ENCODE measurements at places on chromosomes 3 and 15.
A peak's percentile ranks its signal among the peaks of the same experiment; 100 is the strongest.

- no peak for DNase-seq
Observed at GRCh38 chr3:97687734-97688133, 76.8 kb upstream of the ARL6 start.

- DNase-seq = no peak
Observed at GRCh38 chr3:40207796-40208195, 101.7 kb upstream of the EIF1B start.

GRCh38 chr15:68658641-68659358, 80.0 kb downstream of the CORO2B start:
- no peak for DNase-seq

DNA sequence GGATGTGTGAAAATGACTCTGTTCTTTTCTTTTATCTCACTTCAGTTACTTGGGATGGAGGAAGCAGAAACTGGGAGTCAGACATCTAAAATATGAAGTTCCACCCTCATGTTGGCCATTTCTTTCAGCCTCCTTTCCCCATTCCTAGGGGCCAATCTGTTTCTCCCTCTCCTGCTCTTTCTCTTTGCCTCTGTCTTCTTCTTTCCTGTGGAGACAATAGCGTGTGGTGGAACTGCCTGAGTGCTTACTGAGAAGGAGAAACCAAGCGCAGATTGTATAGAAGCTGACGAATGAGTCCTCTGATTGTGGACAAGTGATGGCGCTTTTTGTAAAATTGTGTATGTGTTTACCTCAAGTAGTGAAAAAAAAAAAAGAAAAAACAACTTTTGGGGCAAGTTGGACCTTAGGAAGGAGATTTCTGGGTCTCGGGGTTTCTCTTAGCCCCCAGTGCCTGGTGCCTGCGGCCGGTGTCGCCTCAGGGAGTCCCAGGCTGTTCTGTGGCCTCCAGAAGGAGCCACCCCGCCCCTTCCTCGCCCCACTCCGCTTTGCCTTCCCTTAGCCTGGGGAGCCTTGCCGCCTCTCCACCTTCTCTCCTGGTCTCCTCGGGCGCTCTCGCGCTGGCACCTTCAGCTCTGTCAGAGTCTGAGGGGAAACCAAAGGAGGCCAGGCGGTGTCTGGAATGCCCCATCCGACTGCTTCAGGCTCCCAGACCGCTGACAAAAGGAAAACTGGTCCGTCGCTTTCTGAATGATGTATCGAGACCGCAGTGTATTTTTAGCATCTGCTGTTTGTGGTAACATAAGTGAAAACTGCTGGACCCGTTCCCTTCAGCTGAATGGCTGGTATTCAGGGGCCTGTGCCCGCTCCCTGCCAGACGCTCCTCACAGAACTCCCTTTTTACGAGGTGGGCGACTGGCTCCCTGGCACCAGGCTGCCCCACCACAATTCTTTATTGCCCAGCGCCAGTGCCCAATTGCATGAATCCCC, 30.1 kb downstream of the SCG5 start:
- DNase-seq = no peak

GRCh38 chr15:74384881-74385643, 17.6 kb upstream of the CYP11A1 start:
- DNase-seq = peak; percentile 48

GRCh38 chr3:75235631-75236030, 428.5 kb upstream of the FRG2C start:
- no peak for DNase-seq

DNA sequence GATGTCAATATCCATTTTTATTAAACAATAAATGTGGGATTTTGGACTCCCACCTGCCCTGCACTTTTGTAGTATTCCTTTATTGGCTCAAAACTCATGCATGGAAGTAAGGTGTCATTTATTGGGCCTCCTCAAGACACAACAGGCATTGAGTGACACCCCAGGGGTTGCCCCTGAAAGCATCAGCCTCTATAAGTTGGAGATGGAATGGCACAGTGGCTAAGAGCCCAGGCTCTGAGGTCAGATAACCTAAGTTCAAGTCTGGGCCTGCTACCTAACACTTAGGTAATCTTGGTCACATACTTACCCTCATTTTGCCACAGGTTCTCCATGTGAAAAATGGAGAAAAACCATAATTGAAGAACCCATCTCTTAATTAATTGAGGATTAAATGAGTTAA, 4.6 kb downstream of the CAPN3 start:
- DNase-seq = no peak

GRCh38 chr3:115706311-115706829, 83.1 kb downstream of the GAP43 start:
- no peak for DNase-seq

DNA sequence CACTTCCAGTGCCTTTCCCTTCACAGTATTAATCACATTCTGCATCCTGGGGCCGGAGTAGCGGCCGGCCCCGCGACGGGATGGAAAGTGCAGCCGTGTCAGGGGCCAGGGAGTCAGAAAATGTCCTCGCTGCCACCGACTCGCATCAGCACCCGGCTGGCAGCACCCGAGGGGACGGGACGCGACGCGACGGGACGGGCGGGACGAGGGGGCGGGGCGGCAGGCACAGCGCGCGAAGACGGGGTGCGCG, 353 bp downstream of the ATG3 start:
- peak; percentile 83 for DNase-seq

DNA sequence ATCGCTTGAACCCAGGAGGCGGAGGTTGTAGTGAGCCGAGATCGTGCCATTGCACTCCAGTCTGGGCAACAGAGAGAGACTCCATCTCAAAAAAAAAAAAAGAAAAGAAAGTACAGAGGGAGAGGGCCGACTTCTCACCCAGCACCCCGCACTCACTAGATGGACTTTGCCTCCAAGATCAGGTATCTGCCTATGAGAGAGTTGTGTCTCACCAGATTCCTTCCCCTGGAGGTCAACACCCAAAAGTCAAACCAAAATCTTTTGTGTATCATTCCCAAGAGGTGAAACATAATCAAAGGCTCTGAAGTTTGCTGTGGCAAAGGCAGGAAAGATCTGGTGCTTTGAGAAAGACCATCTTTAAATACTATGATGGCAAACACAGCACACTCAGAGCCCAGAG, 51.2 kb downstream of the HMCES start:
- DNase-seq = no peak

DNA sequence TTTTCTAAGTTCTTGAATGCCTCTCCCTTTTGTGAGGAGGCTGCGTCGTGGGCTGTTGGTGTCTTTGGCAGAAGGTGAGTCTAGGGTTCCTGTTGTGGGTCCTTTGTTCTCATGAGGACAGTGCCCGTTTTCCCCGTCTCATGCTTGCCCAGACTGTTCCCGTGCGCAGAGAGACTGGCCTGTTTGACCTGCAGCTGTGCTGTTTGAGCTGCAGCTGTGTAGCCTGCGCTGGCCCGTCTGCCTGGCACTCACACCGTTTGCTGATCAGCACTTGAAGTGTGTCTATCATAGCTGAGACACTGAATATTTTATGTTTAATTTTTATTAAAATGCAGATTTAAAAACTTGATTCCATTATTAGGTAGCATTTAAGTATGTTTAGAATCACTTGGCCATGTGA, 9.9 kb downstream of the GOLGA6L2 start:
- DNase-seq = no peak

DNA sequence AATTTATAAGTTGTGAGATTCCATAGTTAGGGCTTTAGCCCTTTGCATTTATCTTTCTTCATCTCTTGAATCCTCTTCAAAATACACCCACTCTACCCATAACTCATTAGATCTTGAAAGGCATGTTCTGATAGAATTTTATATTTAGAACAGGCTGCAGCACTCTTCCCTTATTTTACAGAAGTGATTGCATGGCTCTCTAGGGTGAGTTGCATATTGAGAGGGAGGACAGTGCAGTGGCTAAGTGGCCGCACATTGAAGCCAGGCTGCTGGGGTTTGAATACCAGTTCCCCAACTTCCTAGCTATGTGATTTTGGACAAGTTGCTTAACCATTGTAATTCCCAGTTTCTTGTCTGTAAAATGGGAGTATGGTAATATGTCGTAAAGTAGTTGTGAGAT, 2.5 kb downstream of the CD86 start:
- DNase-seq = no peak

DNA sequence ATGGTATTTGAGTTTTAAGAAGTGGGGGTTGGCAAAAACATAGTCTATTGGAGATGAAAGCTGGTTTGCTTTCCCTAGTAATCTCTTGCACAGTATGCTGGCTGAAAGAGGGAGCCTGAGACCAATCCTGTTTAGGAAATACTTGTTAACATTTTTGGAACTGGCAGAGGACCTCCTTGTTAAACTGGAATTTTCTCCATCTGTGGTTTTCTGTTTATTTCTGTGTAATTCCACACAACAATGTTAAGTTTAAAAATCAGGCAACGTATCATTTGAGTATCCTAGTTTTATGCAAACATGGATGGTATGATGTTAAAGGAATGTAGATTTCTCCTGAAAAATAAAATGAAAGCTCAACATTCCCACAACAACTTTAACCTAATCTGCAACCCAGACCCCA, 536.0 kb upstream of the TBL1XR1 start:
- DNase-seq = no peak

- DNase-seq = peak; percentile 51
Observed at GRCh38 chr3:152269831-152270734, 1.4 kb downstream of the MBNL1 start.

DNA sequence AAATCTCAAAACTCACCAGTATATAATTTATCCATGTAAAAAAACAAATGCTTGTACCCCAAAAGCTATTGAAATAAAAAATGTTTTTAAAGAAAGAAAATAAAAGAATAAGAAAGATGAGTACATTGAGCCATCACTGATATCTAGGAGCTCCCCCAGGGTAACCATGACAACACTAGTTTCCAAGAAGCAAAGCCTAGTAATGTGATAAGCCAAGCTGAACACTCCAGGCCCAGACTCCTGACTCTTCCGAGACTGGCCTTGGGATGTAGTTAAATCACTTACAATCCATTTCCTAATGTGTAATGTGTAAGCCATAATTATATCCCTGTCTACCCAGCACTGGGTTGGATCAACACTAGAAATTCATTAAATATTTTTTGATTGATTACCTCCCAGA, 21.1 kb upstream of the ATP8B4 start:
- DNase-seq = no peak

GRCh38 chr15:36008719-36009118, 462.8 kb upstream of the DPH6 start:
- DNase-seq = no peak

GRCh38 chr3:138921316-138922292, 25.3 kb downstream of the FOXL2 start:
- DNase-seq = no peak

DNA sequence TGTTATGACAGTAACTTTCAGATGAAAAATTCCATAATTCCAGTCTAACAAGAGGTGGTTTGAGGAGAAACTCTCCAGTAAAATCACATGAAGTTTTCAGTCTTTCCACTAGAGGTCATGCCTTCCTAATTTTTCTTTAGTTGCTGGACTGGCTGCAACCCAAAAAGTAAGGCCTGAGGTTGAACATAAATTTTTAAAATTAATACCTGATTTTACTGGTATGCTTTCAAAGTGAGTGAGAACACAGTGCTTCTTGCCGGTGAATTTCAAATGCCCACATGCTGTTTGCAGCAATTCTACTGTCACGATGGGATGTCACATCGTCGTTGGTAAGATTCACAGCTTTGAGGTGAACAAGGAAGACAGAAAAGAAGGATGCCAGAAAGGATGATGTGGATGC, 89.0 kb upstream of the FGF12 start:
- no peak for DNase-seq

DNA sequence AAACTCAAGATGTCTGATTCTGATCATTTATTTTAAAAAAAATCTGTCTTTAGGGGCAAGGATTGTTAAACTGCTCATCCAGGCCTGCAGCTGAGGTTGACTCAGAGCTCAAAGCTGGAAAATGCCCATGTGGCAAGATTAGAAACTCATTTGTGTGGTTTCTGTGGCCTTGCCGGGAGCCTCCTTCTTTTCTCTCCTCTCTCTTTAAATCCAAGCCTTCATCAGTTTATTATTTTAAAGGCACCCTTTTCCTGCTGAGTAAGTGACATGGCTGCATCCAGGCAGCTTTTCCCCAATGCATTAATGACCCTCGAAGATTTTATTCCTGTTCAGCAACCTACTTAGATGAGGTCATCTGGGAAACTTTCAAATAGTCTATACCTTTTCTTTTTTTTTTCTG, 221.3 kb upstream of the CDIN1 start:
- no peak for DNase-seq

- no peak for DNase-seq
Observed at GRCh38 chr3:175274056-175274455, 414.9 kb downstream of the NAALADL2 start.

- peak; percentile 77 for DNase-seq
Observed at GRCh38 chr3:45664578-45664977, 24.6 kb upstream of the SACM1L start.

DNA sequence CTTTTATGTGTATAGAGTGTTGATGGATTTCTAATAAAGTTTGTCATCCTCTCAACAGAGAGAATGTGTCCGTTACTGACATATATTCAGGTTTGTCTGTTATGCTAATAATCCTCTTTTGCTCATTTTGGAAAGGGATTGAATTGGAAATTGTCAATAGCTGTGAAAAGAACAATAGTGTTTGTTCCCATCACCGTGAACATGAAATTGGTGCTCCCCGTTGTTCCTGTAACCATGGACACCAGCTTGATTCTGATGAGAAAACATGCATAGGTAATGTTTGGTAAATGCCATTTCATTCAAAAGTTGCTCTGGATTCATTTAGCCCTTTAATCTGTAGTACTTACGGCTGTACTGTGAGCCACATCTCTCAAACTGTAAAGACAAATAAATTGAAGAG, 707.0 kb upstream of the GOLIM4 start:
- DNase-seq = no peak

GRCh38 chr3:139353920-139354556, 10.2 kb downstream of the MRPS22 start:
- no peak for DNase-seq

DNA sequence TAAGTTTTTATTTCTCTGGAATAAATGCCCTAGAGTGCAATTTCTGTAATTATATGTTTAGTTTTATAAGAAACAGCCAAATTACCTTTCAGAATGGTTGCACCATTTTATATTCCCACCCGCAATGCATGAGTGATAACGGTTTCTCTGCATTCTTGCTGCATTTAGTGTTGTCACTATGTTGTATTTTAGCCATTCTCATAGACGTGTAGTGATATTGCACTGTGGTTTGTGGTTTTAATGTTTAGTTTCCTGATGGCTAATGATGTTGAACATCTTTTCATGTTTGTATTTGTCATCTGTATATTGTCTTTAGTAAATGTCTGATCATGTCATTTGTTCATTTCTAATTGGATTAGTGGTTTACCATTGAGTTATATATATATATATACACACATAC, 73.0 kb upstream of the GOLIM4 start:
- DNase-seq = no peak

DNA sequence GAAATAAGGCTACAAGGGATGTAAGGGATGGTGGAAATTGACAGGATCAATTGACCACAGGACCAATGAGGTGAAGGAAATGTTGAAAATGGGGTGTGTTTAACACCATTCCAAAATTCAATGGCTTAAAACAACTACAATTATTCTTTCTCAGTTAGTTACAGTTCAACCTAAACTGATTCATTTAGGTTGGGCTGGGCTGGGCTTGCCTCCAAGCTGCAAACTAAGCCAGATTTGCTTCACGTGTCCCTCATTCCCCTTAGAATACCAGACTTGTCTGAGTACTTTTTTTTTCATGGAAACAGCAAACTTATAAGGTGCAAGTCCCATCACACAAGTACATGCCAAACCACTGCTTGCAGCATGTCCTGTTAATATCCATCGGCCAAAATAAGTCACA, 280.1 kb downstream of the NEK10 start:
- no peak for DNase-seq

All from CD4-positive, alpha-beta T cell treated with Interleukin-17A for 4 hours (primary cell).